ENCODE measurements at places on chromosomes 3 and 15.

DNA sequence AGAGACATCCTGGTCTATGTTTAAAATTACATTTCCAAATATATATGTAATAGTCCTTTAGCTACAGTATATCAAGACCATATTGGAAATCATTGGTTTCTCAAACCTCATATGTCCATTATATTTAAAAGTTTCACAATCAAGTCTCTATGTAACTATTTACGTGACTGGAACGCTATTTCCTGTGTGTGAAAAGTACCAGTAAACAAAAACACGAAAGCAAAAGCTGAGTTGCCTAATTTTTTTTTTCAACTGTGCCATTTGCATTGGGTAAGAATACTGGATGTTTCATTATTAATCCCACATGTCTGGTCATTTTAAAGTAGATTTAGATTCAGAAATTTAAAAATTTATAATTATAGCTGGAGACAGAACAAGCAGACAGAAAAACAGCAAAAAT lies 381.4 kb downstream of the TBC1D5 start:
- DNase-seq: no peak

GRCh38 chr15:95663156-95664100 lies 667.1 kb upstream of the NR2F2 start:
- DNase-seq: no peak

DNA sequence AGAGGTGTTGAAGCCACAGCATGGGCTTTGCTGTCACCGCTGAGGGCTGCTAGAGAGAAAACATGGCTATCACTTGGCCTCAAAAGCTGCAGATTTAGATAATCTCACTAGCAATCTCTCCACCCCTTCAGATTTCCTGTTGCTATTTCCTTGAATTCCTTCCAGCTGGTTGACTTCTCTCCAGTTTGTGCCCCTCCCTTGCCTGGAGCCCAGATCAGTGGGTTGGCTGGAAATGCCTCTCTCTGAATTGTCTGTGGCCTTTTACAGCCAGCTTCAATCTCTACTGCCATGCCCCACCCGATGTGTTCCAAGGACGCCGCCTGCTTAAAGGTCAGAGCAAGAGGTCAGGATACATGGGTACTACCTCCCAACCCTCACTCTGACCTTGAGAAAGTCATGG lies 294.1 kb downstream of the NTRK3 start:
- no peak for DNase-seq

- DNase-seq: peak; percentile 59
Observed at GRCh38 chr15:45186771-45187577, 792 bp downstream of the SHF start.
